CD4-positive, alpha-beta T cell treated with Interleukin-6 at 100 ng/mL for 8 hours (primary cell): ENCODE measurements at places on chromosomes 2 and 18.
A peak's percentile ranks its signal among the peaks of the same experiment; 100 is the strongest.

GRCh38 chr2:54520687-54521086 is 64.6 kb downstream of the SPTBN1 start:
- no peak for DNase-seq

DNA sequence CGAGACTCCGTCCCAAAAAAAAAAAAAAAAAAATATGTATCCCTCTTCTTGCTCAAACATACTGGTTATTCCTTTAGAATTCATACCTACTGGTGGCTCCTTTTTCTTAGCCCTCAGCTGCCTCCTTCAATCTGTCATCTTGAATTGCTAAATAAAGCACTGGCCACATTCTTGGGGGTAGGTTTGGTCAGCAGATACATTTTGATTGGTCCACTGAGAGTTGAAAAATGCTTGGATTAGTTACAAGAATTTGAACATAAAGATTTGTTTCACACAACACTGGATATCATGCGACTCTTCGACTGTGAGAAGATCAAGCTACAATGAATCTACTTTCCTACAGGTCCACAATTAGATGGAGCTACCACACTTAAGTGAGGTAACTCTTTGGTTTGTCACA is 906.1 kb upstream of the SLC39A10 start:
- DNase-seq, result no peak

GRCh38 chr2:101125374-101125773 is 25.8 kb downstream of the TBC1D8 start:
- no peak for DNase-seq

DNA sequence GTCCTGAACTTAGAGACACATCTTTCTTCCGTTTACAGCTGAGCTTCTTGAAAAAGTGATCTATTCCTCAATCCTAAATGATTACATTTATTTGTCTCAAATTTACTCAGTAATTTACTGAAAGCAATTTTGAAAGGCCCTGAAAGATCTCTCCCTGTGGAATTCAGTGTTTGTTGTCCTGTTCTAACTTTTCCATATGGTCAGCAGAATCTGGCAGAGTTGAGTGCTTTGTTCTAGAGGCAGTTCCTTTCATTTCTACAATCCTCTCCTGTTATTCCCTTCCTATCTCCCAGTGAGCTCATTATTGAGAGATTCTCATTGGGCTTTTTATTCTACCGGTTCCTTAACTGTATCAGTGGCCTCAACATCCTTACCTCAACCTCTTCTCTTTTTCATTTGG is 36.5 kb upstream of the REG3G start:
- DNase-seq, result no peak

DNA sequence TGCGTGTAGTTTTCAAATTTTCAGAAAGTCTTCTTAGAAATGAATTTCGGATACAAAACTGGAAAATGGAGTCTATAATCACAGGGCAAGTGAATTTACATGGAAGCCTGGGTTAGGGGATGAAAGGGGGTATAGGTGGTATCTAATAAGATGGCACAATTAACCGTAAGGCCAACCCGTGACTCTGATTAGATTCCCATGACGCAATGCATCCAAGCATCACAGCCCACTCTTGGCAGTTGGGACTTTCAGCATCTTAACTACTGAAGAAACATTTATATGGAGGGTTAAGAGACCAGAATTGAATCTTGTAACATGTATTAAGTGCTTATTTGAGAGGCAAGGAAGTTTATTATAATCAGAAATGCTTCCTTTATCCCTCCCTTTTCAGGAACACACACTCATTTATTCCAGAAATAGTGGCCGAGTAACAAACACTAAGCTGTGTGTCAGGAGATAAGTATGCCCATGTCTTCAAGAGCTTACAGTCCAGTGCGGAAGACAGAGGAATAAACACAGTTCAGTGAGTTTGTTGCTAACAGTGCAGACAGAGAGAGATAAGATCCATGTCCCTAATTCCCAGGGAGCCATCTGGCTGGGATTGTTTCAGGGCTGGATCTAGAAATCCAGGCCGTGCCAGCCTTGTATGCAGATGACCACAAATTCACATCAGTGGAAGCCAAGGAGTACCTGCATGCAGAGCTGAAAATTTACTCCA is 151.2 kb downstream of the ANTXR1 start:
- no peak for DNase-seq

- DNase-seq, result no peak
Measured at GRCh38 chr2:55355451-55355850, 64.2 kb downstream of the CCDC88A start.

DNA sequence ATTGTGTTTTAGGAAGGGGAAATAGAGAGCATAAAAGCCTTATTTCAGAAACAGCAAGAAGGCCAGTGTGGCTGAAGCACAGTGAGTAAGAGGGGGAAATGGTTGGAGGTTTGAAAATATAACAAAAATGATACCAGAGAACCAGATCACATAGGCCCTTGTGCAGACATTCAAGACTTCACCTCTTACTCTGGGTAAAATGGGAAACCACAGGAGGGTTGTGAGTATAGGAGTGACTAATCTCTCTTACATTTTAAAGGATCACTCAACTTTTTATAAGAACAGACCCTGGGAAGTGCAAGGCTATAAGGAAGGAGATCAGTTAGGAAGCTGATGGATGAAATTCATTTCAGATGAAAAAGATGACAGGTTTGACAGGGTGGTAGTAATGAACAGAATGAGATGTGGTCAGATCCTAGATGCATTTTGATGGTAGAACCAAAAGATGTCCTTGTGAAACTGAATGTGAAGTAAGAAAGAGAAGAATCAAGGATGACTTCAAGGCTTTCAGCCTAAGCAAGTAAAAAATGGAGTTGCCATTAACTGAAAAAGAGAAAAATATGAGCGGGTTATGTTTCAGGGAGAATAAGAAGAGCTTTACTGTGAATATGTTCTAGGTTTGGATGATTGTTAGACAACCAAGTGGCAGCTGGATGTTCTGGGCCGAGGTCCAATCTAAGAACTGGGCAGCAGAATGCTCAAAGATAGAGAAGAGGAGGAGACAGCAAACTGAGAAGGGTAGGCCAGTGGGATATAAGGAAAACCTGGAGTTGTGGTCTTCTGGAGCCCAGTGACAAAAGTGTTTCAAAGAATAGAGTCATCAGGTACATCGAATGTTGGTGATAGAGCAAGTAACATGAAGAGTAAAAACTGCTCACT is 65.1 kb downstream of the USP40 start:
- no peak for DNase-seq

- DNase-seq, result no peak
Measured at GRCh38 chr2:240959214-240959940, 39.0 kb upstream of the SNED1 start.

GRCh38 chr2:229199267-229199666 is 71.8 kb downstream of the PID1 start:
- DNase-seq, result no peak

DNA sequence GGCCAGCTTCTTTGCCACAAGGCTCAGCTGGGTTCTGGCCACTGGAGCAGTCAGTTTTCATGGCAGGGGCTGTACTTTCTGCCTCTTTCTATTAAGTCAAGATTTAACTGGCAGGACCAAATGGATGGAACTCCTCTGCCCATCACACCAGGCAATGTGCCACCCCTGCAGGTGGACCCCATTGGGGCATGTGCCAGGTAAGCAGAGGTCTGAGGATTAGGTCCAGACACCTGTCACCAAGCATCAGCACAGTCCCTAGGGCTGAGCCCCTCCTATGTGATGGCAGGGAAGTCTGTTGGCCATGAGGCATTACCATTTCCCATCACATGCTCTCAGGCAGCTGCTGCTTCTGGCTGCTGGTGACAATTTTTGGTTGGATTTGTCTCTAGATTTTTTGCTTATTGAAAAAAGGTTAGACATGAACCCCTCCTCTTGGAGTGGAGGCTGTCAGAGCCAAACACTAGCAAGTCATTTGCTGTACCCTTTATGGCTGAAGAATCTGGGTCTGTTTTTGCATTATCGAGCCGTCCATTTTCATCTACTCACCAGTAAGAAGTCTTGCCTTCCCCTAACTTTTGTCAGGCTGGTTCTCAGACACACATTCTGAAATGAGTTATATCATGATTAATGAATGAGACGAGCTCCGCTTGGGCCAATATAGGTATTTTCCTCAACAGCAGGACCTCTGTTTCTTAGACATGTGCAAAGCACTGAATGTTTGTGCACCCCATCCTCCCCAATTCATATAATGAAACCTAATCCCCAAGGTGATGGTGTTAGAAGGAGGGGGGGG is 328.0 kb downstream of the TSN start:
- DNase-seq, result no peak

GRCh38 chr2:192484903-192485302 is 290.2 kb upstream of the TMEFF2 start:
- no peak for DNase-seq

DNA sequence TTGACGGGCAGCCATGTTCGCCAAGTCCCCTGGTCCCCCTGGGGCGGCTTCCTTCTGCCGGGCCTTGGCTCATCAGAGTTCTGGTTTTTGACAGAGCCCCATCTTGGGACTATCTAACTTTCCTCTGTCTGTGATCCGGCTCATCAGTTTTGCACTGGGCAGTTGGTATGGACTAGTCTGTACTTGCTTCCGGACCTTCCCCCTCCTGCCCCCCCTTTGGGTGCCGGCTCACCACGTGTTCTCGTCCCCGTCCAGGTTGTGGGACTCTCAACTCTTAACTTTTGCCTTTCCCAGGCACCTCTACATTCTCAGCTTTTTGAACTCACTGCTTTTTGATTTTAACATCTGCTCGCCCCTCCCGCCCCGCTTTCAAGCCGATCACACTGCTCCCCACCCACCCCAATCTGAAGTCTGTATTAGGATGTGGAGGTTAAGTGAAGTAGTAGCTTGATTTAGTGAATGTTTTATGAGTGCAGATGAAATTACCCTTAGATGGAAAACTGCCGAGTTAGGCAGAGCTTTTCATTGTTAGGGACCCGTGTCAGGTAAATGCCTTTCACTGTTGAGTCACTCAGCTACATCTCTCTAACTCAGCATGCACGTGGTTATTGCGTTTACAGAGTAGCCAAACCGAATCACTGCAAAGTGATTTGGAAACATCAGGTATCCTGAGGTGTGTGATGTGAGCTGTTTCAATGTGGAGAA is 874 bp downstream of the WDR43 start:
- DNase-seq, result peak; percentile 5

- no peak for DNase-seq
Measured at GRCh38 chr2:58571181-58571852, 330.2 kb upstream of the FANCL start.

- no peak for DNase-seq
Measured at GRCh38 chr18:68177807-68178702, 536.9 kb downstream of the TMX3 start.

DNA sequence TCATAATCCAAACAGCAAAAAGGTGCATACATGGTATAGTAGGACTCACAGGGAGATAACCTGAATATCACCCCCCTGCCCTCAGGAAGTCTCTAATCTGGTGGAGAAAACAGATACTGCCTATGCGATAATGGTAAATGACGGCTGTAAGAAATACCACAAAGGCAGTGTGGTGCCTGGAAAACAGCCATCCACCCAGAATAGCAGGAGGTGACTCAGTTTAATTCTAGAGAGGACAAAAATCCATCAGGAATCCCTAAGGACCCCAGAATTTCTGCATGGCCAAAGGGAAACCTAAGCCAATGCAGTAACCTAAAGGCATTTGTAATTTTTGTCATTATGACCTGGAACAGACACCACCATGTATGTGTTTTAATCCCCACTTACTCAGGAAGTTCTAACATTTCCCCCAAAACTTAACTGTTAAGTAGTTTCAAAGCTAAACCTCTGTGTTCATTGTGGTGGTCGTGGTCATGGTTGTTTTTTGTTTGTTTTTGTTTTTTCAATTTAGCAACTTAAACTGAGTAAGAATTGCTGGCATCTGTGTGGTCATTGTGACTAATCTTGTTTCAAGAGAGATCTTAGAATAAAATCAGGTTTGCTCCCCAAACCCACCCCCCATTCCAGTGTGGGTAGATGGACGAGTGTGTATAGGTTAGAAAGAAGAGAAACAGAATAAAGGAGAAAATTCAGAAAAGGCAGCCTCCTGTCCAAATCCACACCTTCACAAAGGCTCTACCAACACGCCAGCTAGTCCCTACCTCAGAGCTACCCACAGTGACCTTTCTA is 121.5 kb upstream of the CDCA7 start:
- DNase-seq, result no peak

DNA sequence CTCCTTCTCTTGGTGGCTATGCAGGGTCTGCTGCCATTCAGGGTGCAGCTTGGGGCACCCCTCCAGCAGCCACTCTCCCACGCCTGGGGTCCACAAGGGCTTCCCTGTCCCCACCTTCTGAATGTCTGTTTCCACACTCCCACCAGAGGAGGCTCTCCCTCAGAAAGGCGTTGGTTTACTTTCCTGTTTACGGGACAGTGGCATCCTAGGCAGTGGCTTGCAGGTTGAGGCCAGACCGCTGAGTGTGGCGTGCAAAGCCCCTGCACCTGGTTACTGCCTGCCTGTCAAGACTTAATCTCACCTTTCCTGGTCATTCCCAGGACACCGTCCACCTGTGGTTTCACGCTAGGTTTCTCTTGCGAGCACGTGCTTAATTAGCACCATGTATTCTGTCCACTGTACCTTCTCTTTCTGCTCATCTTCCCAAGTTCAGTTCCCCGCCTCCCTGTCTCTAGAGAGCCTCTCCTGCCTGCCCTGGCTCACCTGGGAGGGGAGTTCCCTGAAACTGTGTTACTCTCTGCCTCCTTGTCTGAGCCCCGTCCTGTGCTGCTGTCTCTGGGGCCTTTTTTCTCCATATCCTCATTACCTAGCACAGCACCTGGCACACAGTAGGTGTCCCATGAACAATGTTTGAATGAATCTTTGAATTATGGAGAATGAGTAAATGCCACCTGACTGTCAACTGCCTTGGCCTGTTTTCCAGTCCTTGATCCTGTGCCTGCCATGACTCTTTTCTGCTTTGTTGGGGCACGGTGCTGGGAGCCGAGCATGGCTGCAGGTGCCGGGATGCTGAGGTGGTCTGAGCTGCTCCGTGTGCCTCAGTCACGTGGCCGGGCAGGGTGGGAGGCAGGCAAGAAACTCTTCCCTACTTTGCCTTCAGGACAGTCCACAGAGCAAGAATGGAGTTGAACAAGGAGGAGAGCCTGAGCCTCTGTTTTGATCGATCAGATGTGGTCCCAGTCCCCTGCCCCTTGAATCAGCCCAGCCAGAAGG is 56.4 kb downstream of the ARHGEF4 start:
- DNase-seq, result no peak

- DNase-seq, result no peak
Measured at GRCh38 chr2:6968319-6969100, 51.3 kb downstream of the RNF144A start.

DNA sequence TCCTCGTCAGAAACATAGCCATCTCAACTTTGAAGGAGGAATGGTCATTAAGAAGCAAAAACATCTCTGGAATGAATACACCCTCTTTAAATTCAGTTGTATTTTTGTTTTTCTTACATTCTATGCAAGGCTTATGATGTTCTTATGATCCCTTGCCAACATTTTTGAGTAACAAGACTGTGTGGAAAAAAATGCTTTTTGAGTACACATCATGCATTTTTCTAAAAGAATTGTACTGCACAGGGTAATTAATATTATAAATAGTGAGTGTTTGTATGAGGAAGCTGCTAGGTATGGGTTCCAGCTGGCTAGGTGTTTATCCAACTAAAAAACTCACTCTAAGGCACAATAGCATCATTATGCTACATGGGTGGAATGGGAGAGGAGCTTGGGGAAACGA is 59.0 kb upstream of the SPATS2L start:
- DNase-seq, result no peak

GRCh38 chr2:25939257-25939668 is 43.0 kb downstream of the KIF3C start:
- no peak for DNase-seq
